ENCODE measurements at places on chromosomes 7 and 10. TPM values are rescaled to one million over a fixed set of nuclear protein-coding genes. Genes with fewer than 3 reads are reported as not detected.

Gene HOXA2
- 1.0 TPM for total RNA-seq

Gene ST8SIA6
- 0.07 TPM for total RNA-seq

Gene CC2D2B
- not detected for total RNA-seq

Gene ANKRD7
- not detected for total RNA-seq

Gene HMX2
- 0.10 TPM for total RNA-seq

Gene LOXL4
- 1.3 TPM for total RNA-seq

Gene SERPINE1
- 712 TPM for total RNA-seq

Gene SYT15B
- 4.2 TPM for total RNA-seq
